AG04450 (cell line): ENCODE measurements at places on chromosomes 16 and 17.
A peak's percentile ranks its signal among the peaks of the same experiment; 100 is the strongest.

DNA sequence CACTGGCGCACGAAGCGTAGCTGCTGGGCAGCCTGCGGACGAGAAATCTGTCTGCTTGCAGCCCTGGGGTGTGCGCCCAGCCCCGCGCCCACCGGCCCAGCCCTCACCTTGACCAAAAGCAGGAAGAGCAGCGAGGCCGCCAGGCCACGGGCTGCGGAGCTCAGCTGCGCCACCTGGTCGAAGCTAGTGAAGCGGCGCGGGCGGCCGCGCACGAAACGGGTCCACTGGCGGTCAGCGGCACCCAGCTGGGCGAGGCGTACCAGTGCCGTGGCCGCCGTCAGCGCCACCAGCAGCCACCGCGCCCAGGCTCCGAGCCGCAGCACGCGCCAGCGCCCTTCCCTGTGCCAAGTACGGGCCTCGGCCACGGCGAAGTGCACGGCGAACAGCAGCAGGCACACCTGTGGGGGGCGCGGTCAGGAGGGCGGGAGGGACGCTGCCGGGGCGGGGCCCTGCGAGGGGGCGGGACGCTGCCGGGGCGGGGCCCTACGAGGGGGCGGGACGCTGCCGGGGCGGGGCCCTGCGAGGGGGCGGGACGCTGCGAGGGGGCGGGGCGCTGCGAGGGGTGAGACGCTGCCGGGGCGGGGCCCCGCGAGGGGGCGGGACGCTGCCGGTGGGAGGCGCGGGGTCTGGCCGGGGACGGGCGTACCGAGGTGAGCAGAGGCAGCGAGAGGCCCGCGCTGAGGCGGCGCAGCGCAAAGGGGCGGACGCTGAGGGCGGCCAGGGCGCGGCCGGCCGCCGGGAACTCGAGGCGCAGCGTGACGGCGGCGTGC is 43.2 kb downstream of the TSC2 start:
- DNase-seq, result no peak

DNA sequence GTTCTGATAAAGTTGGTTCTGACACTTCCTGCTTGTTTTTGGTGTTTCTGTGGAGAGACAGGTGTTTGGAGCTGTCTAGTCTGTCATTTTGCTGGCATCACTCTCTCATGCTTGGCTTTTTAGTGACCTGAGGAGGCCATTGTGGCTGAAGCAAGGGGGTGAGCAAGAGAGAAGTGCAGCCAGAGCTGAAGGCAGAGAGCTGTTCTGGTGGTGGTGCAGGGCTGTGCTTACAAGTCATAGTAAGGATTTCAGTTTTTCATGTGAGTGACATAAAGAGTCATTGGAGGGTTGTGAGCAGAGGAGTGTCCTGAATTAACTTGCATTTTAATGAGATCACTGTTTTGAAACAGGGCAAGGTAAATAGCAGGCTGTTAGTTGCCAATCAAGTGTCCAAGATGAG is 97.5 kb downstream of the CHD9 start:
- no peak for DNase-seq

DNA sequence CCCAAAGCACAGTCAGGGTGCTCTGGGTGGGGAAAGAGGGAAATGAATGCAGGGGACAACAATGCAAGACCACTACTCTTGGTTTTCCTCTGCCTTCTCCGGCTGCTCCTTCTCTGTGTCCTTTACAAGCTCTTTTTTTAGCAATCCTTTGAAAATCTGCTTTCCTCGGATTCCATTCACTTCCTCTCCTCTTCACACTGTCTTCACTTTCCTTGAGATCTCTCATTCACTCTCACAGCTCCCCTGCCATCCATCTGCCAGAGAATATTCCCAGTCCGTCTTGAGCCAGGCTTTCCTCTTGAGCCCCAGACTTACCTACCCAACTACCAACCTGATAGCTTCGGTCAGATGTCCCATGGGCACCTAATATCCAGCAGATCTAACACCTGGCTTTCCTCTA is 11.0 kb upstream of the SPOP start:
- no peak for DNase-seq

DNA sequence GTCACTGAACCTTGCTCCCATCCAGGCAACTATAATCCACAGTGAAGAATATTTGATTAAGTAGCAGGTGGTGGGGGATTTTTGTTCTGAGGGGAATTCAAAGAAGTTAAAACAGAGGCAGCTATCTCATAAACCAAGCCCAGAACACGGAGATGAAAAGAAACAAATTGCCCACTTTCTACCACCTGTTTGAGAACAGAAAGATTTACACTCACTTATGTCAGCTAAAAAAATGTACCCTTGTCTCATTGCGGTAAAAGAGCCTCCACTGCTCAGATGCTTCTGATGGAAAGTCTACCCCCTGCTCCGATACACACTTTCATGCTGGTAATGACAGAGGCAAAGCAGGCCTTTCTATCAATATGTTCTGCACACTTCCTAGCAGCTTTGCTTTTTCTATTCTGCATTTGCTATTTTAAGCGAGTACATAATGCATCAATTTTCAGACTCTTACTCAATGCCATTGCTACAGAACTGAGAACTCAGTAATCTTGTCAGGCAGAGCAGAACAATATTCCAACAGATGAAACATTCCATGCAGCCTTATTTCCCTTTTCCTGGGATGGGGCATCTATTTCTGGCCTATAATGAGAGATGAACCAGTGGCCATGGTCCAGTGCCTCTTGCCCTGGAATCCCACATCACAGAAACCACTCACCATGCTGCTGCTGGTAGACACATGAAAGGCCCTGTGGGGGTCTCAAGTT is 29.0 kb downstream of the CDK5R1 start:
- no peak for DNase-seq

DNA sequence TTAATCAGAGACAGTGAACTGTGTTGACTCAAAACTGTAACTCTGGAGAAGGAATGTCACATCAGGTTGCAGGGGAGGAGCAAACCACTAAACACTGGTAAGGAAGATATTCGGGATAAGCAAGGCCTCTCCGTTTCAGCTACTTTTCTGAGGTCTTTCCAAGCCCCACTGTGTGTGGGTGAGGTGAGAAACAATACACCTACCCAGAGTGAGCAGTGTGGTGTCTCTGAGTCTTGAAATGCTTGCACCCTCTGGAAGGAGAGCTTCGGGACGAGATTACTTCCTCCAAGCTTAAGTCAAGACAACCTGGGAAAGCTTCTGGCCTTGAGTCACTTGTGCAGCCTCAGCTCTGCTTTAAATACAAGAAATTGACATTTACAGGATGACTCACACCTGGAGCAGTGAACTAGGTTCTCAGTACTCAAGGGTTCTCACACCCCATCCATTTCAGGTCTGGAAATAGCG is 2.5 kb upstream of the MAP3K14 start:
- DNase-seq, result no peak

GRCh38 chr17:11264183-11264871 is 23.3 kb downstream of the SHISA6 start:
- DNase-seq, result no peak

- no peak for DNase-seq
Measured at GRCh38 chr17:82108496-82108945, 10.5 kb upstream of the FASN start.

DNA sequence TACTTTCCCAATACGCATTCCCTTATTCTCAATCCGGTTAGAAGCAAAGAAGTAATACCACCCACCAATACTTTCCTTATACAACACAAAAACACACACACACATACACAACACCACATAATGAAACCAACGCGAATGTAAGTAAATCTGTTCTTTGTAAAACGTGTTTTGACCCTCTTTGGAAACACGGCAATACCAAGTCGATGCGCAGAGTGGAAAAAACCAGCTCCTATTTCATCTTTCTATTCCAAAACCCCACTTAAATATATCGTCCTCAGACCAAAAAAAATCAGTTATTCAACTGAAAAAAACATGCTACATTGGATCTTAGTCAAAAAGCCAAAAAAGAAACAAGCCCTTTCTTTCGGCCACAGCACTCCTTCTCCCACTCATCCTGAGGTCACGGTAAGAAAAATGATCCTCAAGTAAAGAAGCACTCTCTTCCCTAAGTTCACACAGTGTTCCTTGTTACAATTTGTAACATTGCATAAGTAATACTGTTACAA is 31.0 kb upstream of the ARL4D start:
- DNase-seq, result peak; percentile 97

GRCh38 chr16:85689285-85689949 is 663 bp upstream of the GINS2 start:
- DNase-seq, result no peak

DNA sequence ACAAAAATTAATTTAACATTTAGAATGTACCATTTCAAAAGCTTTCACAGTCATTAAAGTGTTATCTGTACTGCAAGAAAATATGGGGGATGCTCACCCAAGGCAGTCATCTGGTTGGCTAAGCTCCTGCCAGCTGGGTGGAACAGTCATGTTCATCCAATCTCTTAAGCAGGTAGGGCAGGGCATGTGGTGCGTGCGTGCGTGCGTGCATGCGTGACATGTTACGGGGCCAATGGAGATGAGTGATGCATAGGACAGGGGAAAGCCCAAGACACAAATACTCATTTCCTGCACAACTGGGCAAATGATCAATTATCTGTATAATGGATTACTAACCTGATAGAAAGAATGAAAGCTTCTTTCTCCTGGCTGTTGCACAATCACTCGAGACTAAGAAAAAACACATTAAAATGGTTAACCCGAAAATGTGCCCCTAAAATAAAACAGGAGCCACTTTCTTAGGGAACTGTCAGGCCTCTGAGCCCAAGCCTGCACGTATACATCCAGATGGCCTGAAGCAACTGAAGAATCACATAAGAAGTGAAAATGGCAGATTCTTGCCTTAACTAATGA is 104.4 kb downstream of the MYO1D start:
- no peak for DNase-seq

DNA sequence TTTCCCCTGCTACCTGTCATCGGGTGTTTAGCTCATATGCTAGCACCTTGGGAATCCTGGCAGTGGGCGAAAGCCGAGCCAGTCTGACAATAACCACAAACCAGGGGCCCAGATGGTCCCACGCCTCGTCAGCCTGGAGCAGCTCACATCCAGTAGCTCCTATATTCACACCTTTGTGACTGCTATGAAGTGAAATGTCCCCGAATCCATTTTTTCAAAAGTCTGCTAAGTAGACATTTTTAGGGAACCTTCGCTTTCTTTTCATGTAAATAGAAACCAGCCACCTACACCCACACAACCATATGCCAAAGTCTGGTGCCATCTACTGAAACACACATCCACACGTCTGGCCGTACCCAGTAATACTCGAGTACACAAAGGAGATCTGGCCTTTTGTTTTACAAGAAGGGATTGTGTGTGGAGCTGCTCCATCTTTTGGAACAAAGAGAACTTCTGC is 176.8 kb downstream of the SLC39A11 start:
- no peak for DNase-seq

DNA sequence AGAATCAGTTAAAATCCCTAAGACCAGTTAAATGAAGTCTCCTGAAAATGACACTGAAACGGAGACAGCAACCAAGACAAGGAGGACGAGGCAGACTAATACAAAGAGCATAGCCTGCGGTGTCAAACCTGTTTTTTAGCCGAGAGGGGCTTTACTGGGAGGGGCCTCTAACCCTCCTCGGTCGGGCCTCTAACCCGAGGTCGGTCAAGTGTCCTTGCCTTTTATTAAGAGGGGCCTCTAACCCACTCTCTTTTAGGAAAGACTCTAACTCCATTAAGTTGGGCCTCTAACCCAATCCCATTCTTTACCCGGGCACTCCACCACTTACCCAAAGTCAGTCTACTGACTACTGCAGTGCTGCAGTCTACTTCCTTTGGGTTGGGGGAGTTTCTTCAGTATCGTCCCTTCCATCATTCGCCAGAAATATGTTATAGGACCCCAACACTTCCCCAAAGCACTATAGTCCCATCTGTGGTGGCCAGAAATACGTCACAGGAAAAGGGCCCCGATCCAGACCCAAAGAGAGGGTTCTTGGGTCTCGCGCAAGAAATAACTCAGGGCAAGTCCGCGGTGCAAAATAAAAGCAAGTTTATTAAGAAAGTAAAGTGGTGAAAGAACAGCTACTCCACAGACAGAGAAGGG is 39.2 kb upstream of the ARL4D start:
- no peak for DNase-seq

- no peak for DNase-seq
Measured at GRCh38 chr17:1861391-1862010, 31.7 kb downstream of the RPA1 start.

GRCh38 chr16:35452471-35452870 is 1993.1 kb downstream of the TP53TG3F start:
- no peak for DNase-seq

DNA sequence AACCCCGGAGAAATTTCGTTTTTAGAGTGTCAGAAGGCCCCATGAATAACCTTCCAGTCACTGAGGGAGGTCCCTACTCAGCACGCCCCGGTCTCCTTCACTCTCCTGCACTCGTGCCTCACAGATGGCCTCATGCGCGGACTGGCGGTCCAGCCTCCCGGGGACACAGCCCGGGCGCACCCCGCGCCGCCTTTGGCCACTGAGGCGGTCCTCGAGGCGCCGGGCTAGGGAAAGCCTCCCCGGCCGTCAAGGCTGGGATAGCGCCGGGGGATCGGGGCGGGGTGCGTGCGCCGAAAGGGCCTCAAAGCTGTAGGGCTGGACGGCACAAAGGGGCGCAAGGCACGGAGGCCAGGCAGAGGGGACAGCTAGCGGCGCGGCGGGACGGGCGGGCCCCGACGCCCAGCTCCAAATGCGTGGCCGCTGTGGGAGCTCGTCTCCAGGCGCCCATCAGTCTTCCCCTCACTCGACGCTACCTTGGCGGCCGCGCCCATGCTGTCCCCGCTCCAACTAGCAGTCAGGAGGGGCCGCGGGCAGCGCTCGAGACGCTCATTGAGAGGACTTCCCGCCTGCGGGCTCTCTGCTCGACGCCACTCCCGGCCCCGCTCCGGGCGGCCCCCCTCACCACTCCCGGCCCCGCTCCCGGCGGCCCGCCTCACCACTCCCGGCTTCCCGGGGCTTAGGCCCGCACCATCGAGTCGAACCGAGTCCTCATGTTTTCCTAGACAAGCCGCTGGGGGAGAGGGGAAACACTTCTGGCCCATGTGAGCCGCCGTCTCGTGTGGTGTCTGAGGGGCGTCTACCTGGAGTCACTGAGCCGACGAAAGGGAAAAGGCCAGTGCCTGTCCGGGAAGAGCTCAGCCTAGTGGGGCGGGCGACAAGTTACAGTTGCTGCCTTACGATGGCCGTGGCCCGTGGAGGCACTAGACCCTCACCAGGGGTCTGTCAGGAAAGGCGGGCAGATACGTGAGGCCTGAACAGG is at the start of gene USP6:
TSS of gene USP6 (plus strand) at position 360 of the 979 bp plus-strand sequence. CDS start 14,336 bp downstream, outside the sequence.
- DNase-seq, result no peak

DNA sequence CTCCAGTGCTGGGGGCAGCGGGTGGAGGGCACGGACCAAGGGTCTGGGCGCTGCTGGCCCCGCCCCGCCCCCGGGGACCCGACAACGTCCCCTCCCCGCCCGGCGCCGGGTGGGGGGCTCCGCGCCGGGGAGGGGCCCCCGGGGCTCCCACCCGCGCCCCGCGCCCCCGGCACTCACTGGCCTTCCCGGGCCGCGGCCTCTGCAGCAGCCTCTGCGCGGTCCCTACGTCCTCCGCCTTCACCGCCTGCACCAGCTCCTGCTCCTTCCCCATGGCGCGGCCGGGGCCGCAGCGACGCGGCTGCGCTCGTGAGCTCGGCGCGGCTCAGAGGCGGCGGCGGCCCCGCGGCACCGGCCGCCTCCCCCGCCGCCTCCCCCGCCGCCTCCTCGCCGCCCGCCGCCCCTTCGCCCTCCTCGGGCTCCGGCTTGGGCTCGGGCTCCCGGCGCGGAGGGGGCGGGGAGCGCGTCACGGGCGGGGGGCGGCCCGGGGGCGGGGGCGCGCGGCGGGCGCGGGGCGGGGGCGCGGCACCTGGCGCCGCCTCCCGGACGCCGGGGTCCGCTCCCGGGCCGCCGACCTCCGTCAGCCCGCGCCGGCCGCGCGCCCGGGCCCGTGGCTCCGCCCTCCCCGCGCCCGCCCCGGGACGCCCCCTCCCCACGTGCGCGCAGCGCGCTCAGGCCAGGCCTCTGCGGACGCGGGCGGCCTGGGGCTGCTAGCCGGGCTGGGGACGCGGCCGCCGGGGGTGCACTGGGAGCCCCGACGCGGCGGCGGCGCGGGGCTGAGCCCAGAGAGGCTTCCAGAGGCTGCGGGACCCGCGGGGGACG is at the start of gene CASKIN1:
TSS of gene CASKIN1 (minus strand) at position 444 of the 819 bp plus-strand sequence. CDS start at position 271, 173 bp downstream.
- DNase-seq, result no peak
